Endothelial cell (in vitro differentiated cells): ENCODE measurements at places on chromosomes 1 and 21.

DNA sequence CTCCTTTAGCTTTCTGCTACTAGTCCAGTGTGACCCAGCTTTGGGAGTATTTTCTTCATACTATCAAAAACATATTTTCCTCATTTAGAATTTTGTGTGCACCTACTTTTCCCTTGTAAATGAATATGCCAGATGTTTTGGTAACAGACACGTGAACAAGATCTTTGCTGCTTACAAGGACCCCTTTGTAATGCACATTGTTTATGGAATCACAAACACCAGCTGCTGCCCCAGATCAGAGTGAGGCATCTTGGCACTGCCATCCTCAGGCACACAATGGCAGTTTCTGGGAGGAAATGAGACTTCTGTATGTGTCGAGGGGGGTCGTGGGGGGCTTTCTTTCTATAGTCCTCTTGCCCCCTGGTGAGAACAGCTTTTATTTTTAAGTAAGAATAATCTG lies 115.7 kb downstream of the RGL1 start:
- no peak for DNase-seq

DNA sequence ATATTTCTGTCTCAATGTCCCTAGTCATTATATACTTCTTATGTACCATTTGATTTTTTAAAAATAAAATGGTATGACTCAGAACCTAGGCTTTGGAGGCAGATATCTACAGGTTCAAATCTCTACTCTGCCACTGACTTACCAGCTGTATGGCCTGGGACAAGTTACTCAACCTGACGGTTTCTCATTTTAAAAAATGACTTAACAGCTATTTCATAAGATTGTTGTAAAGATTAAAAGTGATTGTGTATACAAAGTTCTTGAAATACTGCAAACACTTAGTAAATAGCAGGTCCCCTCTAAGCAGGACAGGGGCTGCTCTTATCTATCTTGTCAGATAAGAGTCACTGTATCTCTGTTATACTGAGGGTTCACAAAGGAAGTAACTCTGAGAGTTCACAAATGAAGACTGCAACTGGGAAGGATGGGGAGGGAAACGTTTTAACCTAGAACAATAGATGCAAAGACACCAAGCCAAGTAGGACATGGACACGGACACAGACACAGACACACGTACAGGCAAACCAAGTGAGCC lies 2.6 kb downstream of the BCAR3 start:
- DNase-seq: no peak

DNA sequence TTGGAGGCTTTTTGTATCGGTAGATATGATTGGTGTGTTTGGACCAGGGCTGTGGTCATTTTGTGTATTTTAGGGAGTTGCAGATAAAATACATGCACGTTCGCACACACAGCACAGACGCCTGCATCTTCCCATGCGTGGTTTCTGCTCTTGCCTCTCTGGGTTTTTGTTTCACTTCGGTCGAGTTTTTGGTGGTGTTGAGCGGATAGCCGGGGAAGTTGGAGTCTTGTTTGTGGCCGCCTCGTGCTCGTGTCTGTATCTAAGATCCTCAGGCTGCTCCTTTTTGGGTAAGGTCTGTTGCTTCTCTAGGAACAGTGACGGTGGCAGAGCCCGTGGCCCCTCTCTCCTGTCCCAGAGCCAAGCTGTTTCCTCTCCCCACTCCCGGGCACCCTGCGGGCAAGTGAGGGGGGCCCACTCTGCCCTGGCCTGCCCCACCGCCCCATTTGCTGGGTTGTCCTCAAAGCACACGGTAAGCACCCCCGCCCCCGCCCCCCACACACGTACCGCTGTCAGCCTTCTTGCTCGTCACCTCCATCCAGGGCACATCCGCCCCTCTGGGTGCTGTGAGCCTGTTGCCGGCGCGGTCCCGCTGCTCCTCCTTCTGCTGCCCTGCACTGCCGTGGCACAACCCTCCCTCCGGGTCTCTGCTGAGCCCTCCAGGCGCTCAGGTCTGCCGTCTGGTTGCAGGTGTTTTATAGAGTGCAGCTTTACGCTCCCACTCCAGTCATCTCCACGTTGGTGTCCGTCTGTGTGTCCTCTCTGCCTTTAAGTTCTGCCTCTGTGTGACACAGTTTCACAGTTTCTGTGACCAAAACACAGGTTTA lies 51.9 kb downstream of the AGPAT3 start:
- DNase-seq: no peak

- no peak for DNase-seq
These were observed 59.0 kb downstream of the BRINP2 start for GRCh38 chr1:177229781-177230180.

- no peak for DNase-seq
These were observed 75.5 kb downstream of the ASTN1 start for GRCh38 chr1:177088966-177089365.

DNA sequence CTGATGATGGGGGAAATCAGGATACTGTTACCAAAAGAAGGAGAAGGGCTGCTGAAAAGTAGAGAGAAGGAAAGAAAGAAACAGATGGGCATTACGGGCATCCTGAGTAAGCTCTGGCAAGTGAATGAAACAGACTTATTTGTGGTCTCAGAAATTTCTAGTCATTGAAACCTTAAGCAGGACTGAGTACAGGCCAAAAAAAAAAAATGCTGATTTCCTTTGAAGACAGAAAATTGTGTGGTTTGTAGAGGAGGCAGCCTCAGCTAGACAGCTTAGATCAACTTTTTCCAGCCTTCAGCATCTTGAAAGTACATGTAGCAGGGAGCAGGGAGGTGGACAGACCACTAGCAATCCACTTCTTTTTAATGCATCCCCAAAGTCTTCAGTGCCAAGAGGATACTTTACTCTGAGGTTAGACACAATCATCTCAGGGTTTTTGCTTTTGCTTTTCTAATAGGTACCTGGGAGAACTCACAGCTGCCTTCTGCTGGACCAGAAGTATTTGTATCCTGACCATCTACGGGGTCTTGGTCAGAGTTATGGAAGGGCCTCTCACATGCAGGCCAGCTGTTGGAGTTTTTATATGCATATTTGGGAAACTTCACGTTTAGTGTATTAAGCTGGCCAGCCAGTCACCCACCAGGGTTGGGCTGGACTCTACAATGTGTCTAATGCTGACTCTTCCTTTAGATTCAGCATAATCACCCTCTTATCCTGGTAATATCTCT lies 10.6 kb upstream of the CAPZB start:
- no peak for DNase-seq

GRCh38 chr1:166594646-166595045 lies 244.6 kb upstream of the POGK start:
- no peak for DNase-seq

- no peak for DNase-seq
These were observed 237.4 kb downstream of the LMX1A start for GRCh38 chr1:165119086-165119485.

DNA sequence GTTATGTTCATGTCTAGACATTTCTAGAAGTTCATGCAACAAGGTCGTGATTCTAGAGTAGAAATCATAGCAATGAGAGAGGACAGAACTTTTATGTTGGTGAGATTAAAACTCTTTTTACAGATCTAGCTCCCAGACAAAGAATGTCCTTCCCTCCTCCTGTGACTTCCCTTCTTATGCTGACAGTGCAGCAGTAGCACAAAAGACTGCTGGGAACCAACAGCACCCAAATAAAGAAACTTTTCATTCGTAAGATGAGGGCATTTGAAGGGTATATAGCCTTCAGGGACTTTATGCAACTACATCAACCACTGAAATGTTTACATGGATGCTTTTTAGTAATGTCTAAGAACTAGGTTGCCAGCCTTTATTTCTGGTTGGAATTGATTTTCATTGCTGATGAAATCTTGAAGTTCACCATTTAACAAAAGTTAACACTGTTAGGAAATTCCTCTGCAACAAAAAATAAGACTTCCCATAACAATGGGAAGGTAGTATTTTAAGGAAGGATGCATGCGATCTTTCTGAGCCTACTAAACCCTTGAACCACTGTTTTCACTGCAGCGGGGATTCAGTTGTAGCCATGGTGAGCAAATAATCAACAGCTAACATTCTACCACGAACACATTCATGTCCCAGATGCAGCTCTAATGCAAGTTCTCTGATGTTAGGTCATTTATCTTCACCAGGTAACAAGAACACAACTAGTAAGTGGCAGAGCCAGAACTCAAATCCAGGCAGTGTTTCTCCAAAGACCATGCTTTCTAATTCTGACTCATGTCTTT lies 672.8 kb downstream of the PTPRC start:
- no peak for DNase-seq

GRCh38 chr1:236287356-236287755 lies 5.6 kb upstream of the ERO1B start:
- no peak for DNase-seq

GRCh38 chr1:46568461-46568891 lies 17.0 kb upstream of the KNCN start:
- no peak for DNase-seq
